Colonic mucosa (tissue), 4 donors: ENCODE measurements at places on chromosomes 1 and 21. TPM values are rescaled to one million over a fixed set of nuclear protein-coding genes. Genes with fewer than 3 reads are reported as not detected.

DNA sequence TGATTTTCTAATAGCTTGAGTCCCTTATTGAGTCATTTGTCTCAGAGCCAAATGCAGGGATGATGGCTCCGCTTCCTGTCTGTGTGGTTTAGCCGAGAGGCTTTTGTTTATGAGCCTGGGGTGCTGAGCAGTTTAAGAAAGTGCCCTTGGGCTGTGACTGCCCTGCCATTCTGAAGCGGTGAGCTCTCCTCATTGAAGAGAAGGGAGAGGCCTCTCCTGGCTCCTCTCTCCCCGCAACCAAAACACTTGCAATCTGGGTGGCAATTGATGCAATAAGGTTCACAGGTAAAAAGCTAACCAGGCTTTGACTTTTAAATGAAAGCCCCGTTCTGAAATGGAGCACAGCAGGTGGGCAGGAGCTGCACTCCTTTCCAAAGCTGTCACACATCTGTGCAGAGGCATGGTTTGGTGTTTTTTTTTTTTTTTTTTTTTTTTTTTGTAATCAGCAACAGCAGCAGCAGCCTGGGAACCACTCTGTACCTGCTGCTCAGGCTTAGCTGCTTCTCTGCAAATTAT is 403.7 kb downstream of the SIPA1L2 start:
- no peaks in the 10 kb centered on the region for H3K27me3 ChIP-seq
- H3K27ac ChIP-seq: no peak overlapping the region
- H3K4me1 ChIP-seq: no peaks in the 10 kb centered on the region
- no peak for DNase-seq
- no peaks in the 10 kb centered on the region for H3K36me3 ChIP-seq

DNA sequence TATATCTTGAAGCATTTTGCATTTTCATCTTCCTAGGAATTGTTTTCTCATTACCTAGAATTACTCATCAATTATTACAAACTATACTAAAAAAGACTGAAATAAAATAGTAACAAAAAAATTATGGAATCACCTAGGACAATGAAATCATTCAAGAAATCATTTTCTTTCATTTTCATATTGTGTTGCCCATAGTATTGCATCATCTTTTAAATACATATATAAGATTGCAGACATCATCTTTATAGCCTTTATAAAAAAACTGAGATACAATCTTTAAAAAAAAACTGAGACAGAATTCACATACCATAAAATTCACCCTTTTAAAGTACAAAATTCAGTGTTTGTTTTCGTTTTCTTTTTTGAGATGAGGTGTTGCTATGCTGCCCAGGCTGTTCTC is 29.6 kb downstream of the GDAP2 start:
- no peaks in the 10 kb centered on the region for H3K4me1 ChIP-seq
- no peak overlapping the region for H3K4me3 ChIP-seq
- peaks cover 7% of the 10 kb centered on the region for H3K36me3 ChIP-seq
- no peak for DNase-seq
- H3K27me3 ChIP-seq: no peaks in the 10 kb centered on the region

GRCh38 chr1:11886986-11887665 is 28.4 kb upstream of the NPPB start:
- no peaks in the 10 kb centered on the region for H3K4me1 ChIP-seq
- no peak for DNase-seq
- H3K36me3 ChIP-seq: no peaks in the 10 kb centered on the region
- H3K4me3 ChIP-seq: no peak overlapping the region
- no peaks in the 10 kb centered on the region for H3K27me3 ChIP-seq

DNA sequence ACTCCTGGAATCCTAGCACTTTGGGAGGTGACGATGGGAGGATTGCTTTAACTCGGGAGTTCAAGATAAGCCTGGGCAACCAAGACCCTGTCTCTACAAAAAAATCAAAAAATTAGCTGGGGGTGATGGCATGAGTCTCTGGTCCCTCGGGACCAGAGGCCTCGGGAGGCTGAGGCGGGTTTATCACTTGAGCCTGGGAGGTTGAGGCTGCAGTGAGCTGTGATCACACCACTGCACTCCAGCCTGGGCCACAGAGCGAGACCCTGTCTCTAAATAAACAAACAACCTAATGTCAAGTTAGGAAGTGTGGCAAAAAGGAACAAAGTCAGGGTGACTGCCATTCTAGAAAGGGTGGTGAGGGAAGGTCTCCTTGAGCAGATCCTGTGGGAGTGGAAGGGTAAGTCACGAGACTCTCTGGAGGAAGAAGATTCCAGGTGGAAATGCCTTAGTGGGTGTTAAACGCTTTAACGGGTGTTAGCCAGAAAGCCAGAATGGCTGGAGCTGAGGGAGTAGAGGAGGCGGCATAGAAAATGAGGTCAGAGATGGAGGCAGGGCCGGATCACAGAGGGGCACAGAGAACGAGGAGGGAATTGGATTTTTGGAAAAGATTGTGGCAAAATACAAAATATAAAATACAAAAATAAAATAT is 62.2 kb upstream of the ATP5PO start:
- no peak overlapping the region for H3K4me3 ChIP-seq
- peaks cover 7% of the 10 kb centered on the region for H3K4me1 ChIP-seq
- H3K27ac ChIP-seq: no peak overlapping the region

DNA sequence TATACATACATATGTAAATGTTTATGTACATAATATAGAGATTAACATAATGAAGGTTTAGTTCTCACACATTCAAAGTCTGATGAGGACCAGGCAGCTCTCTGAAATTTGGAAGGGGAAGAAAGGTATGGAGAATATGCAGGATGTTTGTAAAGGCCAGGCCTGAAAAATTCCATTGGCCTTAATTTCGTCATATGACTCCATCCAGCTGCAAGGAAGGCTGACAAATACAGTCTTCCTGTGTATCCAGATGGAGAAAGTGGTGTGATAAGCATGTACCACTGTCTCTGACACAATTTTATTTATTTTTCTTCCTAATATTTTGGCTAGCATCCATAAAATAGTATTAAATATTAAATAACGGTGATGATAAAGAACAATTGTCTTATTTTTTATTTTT is 6.3 kb upstream of the SGIP1 start:
- H3K27ac ChIP-seq: no peak overlapping the region
- DNase-seq: no peak
- no peaks in the 10 kb centered on the region for H3K36me3 ChIP-seq
- no peak overlapping the region for H3K4me3 ChIP-seq
- H3K27me3 ChIP-seq: no peaks in the 10 kb centered on the region
- H3K4me1 ChIP-seq: no peaks in the 10 kb centered on the region

DNA sequence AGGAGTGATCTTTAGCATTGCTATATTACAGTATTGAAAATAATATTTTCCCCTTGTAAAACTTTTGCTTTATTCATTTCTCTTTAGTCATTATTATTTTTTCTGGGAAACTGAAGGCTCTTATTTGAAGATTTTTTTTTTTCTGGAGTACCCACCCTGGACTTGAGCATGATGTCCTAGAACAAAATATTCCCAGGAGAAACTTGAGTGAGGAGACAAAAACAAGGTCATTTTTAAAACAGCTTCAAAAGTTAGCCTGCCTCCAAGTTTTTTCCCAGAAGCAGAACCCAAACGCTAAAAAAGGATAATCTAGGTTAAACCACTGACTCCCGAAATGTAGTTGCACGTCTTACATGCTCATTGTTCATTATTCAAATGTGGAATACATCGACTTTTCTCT is 160.2 kb upstream of the KCTD3 start:
- H3K27ac ChIP-seq: no peak overlapping the region
- no peak overlapping the region for H3K4me3 ChIP-seq
- DNase-seq: no peak
- no peaks in the 10 kb centered on the region for H3K36me3 ChIP-seq

DNA sequence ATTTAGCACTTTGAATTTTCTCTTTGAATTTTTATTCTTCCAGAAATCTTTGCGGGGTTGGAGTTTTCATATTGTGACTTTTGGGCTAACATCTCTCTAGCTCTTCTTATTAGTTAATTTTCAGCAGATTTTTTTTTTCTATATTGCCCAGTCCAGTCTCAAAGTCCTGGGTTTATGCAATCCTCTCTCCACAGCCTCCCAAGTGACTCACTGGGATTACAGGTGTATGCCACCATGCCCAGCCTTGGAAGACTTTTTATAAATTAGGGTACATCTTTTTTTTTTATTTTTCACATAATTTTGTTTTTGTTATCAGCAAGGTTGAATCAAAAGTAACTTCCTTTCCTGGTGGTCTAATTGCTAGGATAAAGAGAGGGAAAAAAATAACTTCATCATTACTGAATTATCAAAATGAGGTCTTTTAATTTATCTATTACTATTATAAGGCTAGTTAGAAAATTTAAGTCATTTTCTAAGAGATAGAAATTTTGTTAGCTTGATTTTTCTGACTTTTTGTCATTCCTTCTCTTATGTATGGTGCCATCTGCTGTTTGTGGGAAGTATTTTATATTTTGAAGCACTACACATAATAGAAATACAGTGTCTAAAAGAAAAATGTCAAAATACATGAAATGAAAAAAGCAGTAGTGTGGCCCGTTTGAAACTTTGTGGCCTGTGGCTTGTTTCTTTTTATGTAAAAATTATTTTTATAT is 273.4 kb upstream of the CACYBP start:
- no peaks in the 10 kb centered on the region for H3K4me1 ChIP-seq
- no peaks in the 10 kb centered on the region for H3K27me3 ChIP-seq
- no peak overlapping the region for H3K27ac ChIP-seq
- no peaks in the 10 kb centered on the region for H3K36me3 ChIP-seq

DNA sequence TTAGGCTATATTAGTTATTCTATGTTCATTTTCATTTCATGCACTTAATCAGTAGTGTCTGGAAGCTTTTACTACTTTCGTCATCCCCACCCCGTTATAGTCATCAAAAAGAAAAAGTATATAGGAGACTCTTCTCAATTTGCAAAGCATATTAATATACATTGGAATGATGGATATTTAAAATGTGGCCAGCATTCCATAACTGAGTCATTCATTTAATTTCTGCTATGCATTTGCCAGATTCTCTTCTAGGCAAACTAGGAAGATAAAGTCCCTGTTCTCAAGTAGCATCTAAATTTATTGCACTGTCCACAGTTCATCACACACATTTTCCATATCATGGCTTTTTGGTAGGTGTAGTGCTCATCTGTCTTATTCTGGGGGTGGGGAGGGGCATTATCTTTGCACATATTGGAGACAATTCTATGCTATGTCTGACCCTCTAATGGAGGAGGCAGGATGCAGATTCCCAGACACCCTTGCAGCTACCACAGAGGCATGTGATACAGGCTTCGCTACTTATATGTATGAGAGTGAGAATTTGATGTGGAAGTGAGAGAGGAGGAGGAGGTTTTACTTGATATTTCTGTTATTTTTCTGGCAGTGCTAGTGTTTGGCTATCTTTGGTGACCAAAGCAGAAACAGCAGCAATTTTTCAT is 125.8 kb downstream of the CTH start:
- H3K27ac ChIP-seq: no peak overlapping the region
- H3K27me3 ChIP-seq: no peaks in the 10 kb centered on the region
- no peaks in the 10 kb centered on the region for H3K36me3 ChIP-seq
- H3K4me3 ChIP-seq: no peak overlapping the region

OR2M3 gene
- total RNA-seq: not detected

DIPK1A gene
- 14.4 TPM for total RNA-seq

CADM3 gene
- total RNA-seq: 8.7 TPM

DNA sequence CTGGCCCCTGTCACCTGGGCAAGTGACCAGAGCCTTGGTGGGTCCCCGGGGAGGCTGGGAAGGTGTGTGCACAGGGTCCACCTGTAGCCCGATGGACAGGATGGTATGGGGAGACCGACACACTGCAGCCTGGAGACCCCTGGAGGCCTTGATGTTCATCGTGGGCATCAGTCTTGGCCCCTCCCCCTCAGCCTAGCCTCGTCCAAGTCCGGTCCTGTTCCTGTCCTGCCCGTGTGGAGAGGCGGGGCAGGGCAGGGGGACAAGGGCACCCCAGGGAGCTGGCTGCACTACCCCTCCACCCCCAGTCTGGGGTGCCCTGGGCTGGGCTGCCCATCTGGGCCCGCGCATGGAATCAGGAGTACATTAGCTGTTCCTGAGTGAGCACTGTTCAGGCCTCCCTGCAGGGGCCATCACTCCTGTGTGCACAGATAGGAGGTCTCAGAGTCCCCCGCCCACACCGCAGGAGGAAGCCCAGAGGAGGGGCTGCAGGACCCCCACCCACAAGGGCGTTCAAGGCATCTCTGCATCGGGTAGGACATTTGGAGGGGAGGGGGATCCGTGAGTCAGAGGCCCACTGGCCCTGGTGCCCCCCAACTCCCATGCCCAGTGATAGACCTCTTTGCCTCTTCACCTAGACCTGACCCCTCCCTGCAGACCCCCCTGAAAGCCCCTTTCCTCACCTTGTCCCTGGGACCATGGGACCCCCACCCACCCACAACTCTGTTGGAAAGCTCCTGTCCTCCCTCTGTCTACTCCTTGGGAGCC is 63.2 kb downstream of the WNT9A start:
- no peak overlapping the region for H3K27ac ChIP-seq
- H3K36me3 ChIP-seq: no peaks in the 10 kb centered on the region
- H3K4me3 ChIP-seq: no peak overlapping the region
- H3K27me3 ChIP-seq: no peaks in the 10 kb centered on the region

FTCD gene
- 4.2 TPM for total RNA-seq

DNA sequence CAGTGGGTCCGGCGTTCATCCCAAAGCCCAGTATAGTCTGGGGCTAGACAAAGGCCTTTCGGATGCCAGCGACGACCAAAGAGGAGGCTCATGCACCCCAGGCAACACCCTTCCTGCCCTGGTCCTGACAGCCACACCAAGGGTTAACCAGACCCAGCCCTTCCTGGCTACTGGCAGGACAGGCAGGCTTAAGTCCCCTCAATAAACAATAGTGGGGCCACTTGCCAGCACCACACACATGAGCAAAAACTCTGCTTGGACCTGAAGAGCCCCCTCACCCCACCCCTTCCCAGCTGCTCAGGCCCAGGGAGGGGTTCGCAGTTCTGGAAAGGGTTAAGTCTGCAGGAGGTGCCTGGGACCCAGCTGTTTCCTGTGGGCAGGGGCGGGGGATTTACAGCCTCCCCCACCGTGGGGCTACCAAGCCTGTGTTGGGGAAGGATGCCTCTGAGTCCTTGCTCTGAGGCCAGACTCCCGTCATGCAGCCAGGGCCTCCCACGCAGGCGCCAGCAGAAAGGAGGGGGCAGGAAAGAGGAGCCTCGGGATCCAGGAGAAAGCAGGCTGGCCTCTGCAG is 18.2 kb downstream of the PHLDA3 start:
- H3K4me1 ChIP-seq: no peaks in the 10 kb centered on the region
- no peak for DNase-seq

DNA sequence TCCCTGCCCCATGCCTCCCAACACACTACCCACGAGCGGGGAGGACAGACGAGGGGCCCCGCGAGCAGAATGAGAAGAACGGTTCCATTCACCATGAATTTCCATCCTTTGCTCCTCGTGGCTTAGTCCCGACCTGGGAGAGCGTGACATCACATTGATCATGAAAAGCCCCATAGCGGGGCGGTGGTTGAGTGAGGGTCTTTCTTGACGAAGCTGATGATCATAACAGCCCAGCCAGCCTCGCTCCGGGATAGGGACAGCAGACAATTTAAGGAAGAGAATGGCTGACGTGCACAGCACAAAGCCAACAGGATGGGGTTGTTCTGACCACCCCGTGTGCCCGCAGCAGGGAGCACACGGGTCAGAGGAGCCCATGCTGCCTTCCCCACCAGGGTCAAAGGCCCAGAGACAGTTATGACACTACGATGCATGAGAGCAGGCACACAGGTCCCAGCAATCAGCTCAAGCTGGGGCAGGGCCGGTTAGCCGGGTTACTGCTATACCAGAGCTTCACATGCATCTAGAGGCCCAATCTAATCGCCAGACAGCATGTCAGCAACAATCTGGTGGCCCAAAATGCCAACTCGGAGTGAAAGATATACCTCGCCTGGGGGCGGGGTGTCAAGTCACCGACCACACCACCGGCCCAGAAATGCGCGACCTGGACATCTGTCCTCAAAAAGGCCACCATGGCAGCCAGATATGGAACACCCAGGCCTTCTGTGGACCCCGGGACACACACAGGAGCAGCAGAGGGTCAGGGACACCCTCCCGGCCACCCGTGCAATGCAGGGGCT is 135.2 kb downstream of the LIPI start:
- no peaks in the 10 kb centered on the region for H3K4me1 ChIP-seq
- DNase-seq: no peak
- H3K27ac ChIP-seq: no peak overlapping the region
- no peaks in the 10 kb centered on the region for H3K36me3 ChIP-seq
- H3K27me3 ChIP-seq: no peaks in the 10 kb centered on the region
